ENCODE measurements at places on chromosomes 2 and 18.

DNA sequence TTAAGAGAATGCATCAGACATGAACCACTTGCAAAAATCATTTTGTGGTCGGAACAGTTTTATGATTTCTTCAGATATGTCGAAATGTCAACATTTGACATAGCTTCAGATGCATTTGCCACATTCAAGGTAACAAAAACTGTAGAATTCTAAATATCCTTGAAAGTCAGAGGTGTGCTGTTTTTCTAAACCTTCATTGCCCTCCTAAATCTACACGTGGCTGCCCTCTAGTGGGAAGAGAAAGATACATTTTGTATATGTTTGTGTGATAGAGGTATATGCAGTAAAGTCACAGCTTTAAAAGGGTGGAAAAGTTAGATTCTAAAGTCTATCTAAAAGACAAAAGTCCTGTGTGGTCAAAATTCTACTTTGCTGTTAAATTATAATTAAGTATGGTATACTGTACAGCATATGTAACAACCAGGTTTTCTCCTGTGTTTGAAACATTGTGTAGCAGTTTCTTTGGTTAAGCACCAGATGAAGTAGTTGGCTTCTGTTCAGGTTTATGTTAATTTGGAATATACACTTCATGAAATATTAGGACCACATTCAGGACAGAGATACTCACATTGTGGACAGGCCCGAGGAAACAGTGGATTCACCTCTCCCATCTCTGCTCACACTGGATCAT is 65.9 kb upstream of the ITM2C start:
- no peak for DNase-seq

DNA sequence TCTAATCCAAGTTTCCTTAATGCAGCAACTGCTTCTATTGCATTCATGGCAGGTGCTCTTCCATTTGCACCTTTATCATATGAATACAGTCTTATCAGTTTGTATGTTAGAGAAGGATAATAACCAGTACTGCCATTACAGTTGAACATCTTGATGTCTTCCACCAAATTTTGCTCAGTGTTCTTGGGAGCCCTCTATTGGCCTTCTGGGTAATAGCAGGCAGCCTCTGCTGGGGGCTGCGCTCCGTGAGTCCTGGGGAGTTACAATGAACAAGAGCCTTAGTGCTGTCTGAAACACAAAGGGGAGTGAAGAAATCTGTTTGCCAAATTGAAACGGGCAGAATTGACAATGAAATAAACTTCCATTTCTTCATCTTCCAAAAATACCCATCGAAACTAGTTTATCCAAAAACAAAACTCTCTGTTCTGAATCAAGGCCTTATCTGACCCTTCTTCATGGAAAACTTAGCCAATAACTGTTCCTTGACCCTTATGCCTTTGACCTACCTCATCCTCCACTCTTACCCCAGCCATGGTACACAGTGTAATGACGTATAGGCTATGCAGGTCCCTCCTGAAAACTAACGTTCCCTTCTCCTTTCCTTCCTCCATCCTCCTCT is 79.9 kb downstream of the ALK start:
- no peak for DNase-seq

DNA sequence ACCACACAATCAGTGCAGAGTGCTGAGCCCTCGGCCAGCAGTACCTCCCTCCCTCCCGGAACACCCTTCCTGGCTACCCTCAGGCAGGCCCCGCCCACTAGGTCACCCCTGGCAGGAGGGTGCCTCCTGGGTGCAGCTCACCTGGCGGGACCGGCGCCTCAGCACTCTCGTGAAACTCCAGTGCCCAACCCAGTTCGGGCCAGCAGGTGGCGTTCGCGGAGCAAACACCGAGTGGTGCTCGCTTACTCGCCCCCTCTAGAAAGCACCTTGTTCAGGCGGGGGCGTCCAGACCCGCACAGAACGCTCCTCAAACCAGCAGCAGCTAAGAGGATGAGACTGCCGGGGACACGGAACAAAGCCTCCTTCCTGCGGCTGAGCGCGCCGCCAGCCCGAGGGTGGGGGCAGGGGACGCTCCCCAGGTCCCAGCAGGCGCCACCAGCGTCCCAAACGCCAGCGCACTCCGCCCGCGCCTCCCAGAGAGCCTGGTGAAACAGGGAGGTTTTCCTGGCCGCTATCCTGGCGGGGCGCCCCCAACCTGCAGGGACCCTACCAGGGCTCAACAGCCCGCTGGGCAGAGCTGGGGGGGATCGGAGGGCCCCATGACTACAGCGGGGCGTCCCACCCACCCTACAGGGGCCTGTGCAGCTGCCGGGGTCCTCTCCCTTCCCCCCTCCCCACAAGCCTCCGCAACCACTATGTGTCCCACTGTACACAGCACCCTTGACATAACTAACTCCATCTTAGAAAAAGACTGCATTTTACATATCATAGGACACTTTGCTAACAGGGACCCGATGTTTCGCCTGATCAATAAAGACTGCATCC is 44.7 kb downstream of the MRPS5 start:
- peak; percentile 5 for DNase-seq

GRCh38 chr18:36284671-36285295 is 12.7 kb upstream of the FHOD3 start:
- no peak for DNase-seq

GRCh38 chr2:239021224-239021623 is 173.3 kb downstream of the TWIST2 start:
- no peak for DNase-seq

DNA sequence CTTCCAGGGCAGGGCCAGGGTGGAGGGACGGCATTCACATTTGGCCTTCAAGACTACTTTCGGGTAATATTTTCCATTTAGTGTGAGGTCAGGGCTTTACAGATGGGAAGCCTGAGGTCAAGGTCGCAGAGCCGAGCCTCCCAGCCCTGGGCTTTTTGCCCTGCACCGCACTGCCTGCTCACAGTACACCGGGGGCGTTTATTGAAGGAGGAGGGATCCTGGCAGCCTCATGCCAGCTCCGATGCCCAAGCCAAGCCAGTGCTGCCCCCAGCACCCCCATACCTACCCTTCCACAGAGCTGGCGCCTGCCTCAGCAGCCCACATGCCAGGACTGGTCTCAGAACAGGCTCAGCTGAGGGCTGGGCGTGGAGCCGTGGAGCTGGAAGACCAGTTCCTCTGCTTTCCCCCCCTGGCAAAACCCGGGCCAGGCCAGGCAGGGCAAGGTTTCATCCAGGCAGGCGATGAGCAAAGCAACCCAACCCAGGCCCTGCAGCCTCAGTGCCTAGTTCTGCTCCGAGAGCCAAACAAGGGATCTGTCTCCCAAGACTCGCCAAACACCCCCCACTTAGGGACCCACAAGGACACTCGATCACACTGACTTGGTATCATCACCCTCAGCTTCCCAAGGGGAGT is 11.9 kb downstream of the SDC1 start:
- no peak for DNase-seq

- DNase-seq = no peak
Measured at GRCh38 chr2:220717283-220717682, 854.8 kb downstream of the EPHA4 start.

GRCh38 chr2:218255446-218255845 is 5.4 kb upstream of the GPBAR1 start:
- DNase-seq = peak; percentile 22

DNA sequence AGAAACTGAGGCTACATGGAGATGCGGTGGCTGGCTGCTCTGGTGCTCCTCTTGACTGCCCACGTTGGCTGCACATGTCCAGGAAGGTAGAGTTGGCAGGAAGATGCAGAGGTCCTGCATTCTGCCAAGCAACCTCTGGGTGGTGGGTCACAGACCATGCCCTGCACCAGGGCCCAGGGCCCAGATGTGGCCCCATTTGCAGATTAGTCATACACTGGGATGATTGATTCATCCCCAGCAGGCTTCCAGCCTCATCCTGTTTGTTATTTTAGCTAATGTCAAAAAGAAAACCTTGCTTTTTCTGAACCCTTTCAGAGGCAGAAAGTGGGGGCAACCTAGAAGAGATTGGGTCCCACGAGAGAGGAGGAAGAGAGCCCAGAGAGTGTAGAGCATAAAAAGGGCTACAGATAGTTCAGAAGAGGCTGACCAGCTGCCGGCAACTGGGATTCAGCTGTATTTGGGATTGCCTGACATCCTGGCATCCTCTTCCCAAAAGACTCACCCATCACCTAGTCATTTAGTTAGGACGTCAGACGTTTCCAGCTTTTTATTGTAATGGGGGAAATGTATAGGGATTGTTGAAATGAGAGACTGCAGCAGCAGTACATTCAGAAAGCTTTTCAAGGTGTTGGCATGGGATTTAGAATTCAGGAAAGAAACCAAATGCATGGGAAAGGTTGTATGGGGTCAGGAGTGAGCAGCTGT is 101.9 kb downstream of the CTIF start:
- DNase-seq = no peak

DNA sequence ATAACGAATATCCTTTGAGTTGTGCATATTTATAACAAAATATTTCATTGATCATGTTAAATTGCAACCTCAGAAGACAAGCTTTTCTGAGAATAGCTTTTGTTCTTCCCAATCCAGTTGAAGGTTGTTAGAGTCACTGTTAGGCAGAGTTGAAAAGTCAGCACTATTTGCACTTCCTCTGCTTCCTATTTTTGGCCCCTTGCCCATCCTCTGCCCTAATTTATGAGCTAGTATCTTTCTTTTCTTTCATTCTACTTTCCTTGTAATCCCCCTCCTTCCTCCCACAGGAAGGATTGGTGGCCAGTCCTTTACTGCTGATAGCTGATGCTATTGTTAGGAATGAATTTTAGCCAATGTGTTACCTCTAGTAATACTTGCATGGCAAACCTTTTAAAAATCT is 4.9 kb downstream of the RALB start:
- no peak for DNase-seq

DNA sequence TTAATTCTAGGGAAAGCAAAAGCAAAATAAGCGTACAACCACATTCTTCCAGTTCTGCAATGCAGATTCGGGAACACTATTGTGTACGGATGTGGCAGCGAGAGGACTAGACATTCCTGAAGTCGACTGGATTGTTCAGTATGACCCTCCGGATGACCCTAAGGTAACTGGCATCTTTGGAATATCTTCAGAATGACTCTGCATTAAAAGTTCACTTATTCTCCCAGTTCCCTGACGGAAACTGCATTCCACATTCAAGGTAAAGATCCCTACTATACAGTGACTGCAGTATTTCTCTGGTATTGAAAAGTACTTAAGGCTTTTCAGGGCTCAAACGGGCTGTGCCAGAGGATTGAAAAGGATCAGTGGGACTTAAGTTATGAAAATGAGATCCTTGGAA is 10.9 kb downstream of the DDX18 start:
- DNase-seq = no peak

DNA sequence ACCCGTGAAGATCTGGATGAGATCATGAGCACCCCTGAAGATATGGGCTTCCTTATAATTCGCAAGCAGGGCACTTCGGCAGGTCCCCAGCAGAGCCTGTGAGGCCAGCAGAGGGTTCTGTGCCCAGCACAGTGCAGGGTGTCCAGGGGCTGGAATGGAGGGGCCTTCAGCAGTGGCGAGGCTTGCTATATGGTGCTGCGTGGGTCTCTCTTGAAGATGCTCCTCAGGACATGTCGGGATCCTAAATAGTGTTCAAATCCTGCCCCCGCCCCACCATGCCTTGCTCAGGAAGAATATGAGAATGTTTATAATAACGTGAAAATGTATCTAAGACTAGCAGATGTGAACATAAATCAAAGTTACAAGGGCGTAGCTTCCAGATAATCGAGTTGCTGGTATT is 60.3 kb upstream of the RBM44 start:
- no peak for DNase-seq

DNA sequence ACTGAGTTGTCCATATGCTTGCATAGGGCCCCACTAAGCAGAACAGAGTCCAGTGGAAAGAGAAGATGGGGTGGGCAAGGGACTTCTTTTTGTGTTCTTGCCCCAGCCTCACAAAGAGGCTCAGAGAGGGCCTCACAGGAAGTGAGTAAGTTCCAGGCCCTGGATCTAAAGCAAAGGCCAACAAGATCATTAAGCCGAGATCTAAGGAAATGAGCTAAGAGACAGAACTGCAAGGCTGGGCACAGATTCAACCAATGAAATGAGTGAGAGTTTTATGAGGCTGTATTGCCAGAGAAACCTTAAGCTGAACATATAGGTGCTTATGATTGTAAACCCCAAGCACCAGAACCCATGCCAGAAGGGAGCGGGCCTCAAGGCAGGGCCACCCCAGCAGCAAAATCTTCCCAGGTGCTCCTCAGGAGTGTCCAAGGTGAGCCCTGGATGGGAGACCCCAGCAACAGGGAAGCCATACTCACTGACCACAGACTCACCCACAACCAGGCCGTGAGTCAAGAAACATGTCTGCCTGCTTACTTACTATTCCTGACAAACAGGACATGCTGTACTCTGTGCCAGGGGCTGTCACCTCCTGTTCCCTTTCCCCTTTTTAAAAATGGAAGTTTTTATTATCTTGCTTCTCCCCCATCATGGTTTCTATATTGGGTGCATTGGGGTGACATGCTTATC is 40.2 kb downstream of the SLC14A1 start:
- no peak for DNase-seq
